AG09309 (cell line): ENCODE measurements at places on chromosomes 2 and 18.

- DNase-seq: no peak
Observed at GRCh38 chr2:217006217-217006616, 146.4 kb upstream of the TNP1 start.

- no peak for DNase-seq
Observed at GRCh38 chr2:156704132-156704531, 268.0 kb downstream of the GPD2 start.

- DNase-seq: no peak
Observed at GRCh38 chr18:25518716-25519053, 166.7 kb upstream of the ZNF521 start.

- no peak for DNase-seq
Observed at GRCh38 chr2:234724850-234725249, 227.0 kb upstream of the SH3BP4 start.

DNA sequence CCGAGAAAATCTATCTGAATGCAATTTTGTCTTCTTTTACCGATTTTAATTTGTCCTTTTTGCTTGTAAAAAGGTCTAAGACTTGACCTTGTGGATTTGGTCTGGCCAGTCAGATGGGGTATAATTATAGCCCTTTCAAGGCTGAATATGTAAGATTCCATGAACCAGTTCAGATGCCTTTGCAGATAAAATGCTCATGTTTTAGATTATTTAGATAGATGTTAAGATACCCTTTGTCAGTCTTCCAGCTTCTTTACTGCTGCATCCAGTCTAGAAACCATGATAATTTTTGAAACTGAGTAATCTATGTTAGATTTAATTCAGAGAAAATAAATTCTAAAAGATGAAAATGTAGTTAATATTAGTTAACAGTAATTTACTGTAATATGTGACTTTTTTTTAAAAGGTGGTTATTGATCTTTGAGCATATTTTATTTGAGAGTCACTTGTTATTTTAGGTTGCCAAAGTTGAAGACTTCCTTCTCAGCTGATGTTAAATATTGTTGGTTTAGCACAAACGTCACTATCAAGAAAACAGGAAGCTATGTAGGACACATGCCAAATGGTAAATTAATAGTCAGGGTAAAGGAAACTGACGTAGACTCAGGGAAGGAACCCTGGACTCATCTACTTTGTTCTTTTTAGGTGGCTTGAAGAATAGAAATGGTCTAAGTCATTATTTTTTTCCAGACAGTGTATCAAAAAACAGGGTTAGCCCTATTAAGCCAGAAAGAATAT lies 29.8 kb downstream of the BABAM2 start:
- no peak for DNase-seq

- DNase-seq: peak; percentile 38
Observed at GRCh38 chr2:219073413-219074129, 12.8 kb upstream of the IHH start.

DNA sequence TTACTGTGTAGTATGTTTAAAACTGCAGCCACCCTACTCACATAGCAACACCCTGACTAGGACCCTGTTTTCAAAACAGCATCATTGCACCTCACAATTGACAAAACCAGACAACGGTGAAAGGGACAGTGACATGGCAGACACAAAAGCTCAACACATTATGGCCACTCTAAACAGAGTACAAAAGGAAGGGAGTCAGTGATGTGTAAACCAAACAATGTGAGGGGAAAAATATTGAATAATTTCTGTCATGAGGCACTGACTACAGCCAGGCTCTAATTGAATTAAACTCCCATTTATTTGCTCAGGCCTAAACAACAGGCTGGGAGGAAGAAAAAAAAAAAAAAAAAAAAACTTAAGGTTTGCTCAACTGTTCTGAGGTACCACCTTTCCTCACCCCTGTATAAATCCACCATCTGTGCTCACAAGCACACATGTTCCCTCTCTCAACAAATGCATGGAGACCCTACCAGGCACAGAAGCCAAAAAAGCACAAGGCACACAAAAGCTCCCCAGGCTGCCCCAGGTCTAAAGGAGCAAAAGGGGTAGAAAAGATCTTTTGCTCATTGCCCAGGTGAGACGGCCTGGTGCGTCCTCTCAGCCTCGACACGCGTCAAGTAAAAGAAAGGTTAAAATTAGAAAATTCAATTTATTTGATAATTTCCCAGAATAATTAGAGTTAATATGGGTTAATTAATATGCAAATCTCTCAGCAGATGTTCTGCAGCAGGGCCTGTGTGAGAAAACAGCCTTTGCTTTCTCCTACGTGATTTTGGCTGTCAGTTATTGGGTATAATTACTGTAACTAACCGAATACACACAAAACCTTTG lies 80.9 kb downstream of the ZEB2 start:
- no peak for DNase-seq

GRCh38 chr2:73134471-73134870 lies 21.7 kb upstream of the RAB11FIP5 start:
- DNase-seq: no peak

GRCh38 chr18:25457601-25458000 lies 105.6 kb upstream of the ZNF521 start:
- DNase-seq: no peak

- DNase-seq: peak; percentile 70
Observed at GRCh38 chr2:38526195-38526594, 76.5 kb downstream of the HNRNPLL start.

- no peak for DNase-seq
Observed at GRCh38 chr2:191682126-191682525, 4.2 kb downstream of the NABP1 start.
